ENCODE measurements at places on chromosomes 6 and 20. TPM values are rescaled to one million over a fixed set of nuclear protein-coding genes. Genes with fewer than 3 reads are reported as not detected.

GRCh38 chr6:139587469-139587868, 213.0 kb upstream of the CITED2 start:
- peak overlapping the region; percentile 87 for H3K27ac ChIP-seq
- peak; percentile 86 for DNase-seq
- H3K36me3 ChIP-seq: no peaks in the 10 kb centered on the region
- no peaks in the 10 kb centered on the region for H3K27me3 ChIP-seq
- peaks cover 17% of the 10 kb centered on the region for H3K4me1 ChIP-seq

GRCh38 chr20:430091-430999, 22.2 kb downstream of the RBCK1 start:
- peak; percentile 32 for DNase-seq
- no peak overlapping the region for H3K27ac ChIP-seq
- H3K36me3 ChIP-seq: peaks cover 11% of the 10 kb centered on the region
- H3K27me3 ChIP-seq: no peaks in the 10 kb centered on the region
- no peaks in the 10 kb centered on the region for H3K4me1 ChIP-seq

DNA sequence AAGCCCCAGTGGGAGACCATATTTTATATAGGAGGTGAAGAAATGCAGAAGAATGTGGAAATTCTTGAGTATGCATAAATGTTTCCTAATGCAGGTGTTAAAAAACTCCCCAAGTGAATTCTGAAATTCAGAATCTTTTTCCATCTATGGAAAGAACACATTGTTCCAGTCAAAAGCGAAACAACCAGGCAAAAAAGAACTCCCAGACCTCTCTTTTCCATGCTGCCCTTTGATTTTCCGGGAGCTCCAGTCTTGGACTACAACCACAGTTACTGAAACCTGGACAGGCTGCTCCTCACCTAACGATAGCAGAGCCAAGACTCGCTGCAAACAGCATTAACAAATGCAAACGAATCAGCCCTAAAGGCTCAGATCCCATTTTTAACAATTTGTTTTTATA, 108.7 kb upstream of the CNKSR3 start:
- no peaks in the 10 kb centered on the region for H3K27me3 ChIP-seq
- H3K36me3 ChIP-seq: no peaks in the 10 kb centered on the region
- no peak overlapping the region for H3K4me3 ChIP-seq
- no peak overlapping the region for H3K27ac ChIP-seq
- no peaks in the 10 kb centered on the region for H3K4me1 ChIP-seq

DNA sequence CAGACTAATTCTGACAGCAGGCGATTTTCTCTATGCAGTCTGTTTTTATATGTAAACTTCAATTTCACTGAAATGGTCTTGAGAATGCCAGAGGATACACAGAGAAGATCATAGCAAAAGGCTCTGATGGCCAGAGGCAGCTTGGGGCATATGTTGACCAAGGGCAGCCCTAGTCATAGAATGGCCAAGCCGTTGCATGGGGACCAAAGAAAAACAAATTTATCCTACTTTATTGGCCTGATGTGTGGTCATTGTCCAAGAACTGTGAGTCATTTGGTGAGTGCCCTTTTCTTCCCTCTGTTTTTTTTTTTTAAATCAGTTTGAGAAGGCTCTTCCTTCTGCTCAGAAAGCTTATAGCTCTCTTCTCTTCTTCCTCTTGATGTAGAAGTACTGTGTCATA, 5.8 kb downstream of the HDGFL1 start:
- no peaks in the 10 kb centered on the region for H3K4me1 ChIP-seq
- no peaks in the 10 kb centered on the region for H3K36me3 ChIP-seq
- no peak overlapping the region for H3K4me3 ChIP-seq
- peak; percentile 46 for DNase-seq

DNA sequence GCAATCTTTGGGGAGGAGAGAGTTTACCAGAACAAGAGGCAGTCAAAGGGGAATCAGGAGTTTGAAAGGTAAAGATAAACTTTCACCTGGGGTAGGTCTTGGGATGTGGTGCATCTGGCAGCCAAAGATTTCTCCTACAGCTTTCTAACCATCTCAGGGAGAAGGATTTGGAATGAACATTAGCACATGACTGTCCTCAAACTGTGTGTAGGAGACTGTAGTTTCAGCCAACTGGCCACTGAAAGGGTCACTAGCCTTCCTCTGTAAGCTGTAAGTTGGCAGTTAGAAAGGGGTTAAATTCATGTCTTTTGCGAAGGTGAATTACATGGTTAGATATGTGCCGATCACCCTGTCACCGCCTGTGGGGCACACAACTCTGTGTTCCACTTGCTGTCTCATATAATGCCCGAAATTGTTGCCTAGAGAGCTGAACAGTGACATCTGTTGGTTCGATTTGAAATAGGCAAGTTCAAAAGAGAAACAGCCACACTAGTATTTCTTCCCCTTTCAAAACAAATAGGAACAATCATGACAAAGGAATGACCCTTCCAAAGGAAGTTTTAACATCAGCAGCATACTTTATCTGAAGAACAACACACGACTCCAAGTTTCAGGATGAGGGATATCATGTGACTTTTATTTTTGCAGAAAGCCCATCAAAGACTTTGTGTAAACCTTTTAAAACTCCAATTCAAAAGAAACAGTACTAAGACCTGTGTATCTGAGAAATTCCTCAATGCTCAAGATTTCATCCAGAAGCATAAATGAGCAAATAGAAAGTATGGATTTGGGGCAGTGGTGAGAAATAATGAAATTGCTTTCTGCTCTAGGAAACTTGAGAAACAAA, 1.1 kb upstream of the OPN5 start:
- H3K4me3 ChIP-seq: no peak overlapping the region
- no peak overlapping the region for H3K27ac ChIP-seq
- peaks cover 1% of the 10 kb centered on the region for H3K27me3 ChIP-seq
- DNase-seq: peak; percentile 67
- H3K36me3 ChIP-seq: no peaks in the 10 kb centered on the region

TFAP2D gene
- total RNA-seq: not detected

SLC2A4RG gene
- total RNA-seq: 18.2 TPM

DNA sequence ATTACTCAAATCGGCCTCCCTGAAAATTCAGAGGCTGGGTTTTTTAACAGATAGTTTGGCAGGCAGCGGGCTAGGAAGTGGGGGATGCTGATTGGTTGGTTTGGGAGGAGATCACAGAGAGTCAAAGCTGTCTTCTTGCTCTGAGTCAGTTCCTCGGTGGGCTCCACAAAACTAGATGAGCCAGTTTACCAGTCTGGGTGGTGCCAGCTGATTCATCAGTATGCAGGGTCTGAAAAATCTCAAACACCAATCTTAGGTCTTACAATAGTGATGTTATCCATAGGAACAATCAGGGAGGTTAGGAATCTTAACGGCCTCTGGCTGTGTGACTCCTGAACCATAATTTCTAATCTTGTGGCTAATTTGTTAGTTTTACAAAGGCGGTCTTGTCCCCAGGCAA, 190.7 kb downstream of the C6orf118 start:
- no peaks in the 10 kb centered on the region for H3K4me1 ChIP-seq
- no peaks in the 10 kb centered on the region for H3K27me3 ChIP-seq
- no peak for DNase-seq
- no peak overlapping the region for H3K27ac ChIP-seq
- no peaks in the 10 kb centered on the region for H3K36me3 ChIP-seq

All from fibroblast of lung (primary cell).